ENCODE measurements at places on chromosomes 6 and 20.

- no peak for DNase-seq
These were observed 702.7 kb downstream of the MAFB start for GRCh38 chr20:39986173-39986904.

DNA sequence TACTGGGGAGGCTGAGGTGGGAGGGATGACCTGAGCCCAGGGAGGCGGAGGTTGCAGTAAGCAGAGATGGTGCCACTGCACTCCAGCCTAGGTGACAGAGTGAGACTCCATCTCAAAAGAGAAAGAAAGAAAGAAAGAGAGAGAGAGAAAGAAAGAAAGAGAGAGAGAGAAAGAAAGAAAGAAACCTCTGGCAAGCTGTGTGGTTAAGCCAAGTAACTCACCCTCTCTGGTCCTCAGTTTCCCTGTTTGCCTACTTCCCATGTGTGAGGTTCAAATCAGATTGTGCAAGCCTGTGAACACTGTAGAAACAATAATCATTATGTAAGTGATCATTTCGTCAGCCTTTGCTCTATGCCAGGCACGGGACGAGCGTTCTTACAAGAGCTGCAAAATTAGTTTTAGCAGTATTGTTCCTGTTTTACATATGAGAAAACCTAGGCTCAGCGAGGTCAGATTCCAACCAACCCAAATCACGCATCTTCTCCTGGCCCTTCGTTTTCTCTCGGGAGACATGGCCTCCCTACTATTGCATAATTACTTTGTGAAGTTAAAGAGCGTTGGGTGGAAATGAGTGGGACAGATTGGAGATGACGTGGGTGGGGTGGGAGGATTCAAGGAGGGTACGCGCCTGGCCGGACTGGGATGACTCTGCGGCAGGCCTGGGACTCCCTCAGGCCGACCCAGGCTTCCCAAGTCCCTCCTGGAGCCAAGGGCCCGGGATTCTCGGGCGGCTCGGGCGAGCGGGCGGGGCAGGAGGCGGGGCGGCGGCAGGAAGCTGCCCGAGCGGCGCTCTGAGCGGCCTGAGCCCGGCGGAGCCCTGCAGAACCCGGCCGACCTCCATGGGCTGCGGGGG, at the start of gene SNX21:
TSS of gene SNX21 (plus strand) at position 770 of the 853 bp plus-strand sequence. CDS start 121 bp downstream, outside the sequence.
- peak; percentile 12 for DNase-seq

DNA sequence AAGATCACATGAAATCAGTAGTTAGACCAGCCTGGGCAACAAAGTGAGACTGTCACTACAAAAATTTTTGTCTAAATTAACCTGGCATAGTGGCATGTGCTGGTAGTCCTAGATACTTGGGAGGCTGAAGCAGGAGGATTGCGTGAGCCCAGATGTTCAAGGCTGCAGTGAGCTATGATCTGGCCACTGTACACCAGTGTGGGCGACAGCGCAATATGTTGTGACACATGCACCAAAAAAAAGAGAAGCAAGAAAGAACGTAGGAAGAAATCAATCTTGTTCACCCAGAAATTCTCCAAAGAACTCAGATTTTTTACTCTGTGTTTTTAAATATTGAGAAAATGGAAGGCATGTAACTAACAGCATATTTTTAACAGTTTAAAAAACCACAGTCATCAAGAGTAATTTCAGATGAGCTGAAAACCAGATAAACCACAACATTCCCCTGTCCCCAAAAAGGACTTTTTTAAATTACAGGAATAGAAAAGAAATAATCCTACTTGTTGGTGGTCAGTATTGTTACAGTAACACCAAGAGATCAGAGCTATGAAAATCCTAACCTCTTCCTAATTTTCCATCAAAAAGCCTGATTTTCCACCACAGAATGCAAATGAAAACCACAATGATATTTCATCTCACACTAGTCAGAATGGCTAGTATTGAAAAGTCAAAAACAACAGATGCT, 240.2 kb downstream of the KHDC1L start:
- DNase-seq = no peak

- DNase-seq = no peak
These were observed 256.3 kb downstream of the ADGRB3 start for GRCh38 chr6:68891419-68891818.

DNA sequence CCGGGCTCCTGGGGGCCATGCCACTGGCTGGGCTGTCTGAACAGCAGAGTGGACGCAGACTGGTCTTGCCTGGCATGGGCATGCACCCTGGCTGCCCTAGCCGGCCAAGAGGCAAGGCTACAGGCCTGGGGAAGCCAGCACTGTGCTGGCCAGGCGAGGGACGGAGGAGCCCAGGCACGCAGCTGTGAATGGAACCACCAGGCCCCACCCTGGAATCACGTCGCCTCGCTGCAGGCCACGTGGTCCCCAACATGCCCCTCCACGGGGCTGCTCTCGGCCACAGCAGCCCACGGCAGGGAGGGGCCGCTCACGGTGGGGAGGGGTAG, 4.0 kb downstream of the UCKL1 start:
- no peak for DNase-seq

DNA sequence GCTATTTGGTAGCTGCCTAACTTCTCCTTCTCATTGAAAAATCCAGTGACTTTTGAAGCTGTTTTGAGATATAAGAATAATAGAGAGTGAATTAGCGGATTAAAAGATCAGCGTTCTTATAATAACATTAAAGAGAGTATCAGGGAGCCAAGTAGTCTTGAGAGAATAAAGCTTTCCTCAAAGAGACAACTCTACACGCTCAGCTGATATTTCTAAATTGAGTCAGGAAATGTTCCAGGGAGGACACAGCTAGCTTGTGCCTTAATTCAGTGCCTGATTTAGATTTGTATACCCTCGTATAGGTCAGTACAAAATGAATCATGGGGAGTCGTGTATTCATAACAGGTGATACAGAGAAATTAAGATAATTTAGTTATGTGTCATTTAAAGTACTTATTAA, 75.1 kb upstream of the QKI start:
- DNase-seq = no peak

DNA sequence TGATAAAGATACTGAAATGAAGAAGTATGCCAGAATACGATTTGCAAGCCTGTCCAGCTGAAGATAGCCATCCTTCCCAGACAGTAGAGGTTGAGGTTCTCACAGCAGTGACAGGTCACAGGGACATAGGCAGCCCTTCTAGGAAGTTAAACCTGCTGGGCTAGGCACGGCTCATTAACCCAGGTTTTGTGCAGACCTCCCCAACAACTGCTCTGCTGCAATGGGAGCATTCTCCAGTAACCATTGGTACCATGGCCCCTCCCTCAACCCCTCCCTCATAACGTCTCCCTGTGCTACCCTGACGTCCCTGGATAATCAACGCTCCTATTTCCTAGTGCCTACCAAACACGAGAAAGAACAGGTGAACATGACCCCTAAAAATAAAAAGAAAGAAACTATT, 15.8 kb downstream of the ID4 start:
- DNase-seq = no peak
